Fibroblast of skin of right biceps (primary cell): ENCODE measurements at places on chromosomes 16 and 17.

- DNase-seq, result no peak
Measured at GRCh38 chr16:50036426-50036825, 11.4 kb downstream of the CNEP1R1 start.

DNA sequence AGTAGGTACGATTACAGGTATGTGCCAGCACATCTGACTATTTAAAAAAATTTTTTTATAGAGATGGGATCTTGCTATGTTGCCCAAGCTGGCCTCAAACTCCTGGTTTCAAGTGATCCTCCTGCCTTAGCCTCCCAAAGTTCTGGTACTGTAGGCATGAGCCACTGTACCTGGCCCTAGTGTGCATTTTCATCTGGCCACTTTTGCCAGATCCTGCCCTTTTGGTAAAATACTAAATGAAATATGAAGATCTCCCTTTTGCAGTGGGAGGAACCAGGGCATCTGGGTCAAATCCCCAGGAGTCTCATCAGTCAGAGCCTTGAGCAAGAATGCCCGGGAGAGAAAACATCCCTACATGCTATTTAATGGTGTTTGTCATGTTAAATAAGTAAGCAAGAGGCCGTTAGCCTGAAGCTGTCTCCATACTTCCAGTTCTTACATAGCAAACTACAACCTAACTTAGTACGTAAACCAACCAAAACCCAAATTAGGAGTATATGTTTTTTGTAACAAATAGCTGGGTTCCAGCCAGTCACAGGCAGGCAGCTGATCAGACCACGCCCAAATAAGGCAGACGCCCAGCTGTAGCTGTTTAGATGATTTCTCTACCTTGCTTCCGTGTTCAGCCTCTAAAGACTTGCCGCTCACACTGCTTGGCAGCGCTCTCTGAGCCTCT, 46.5 kb upstream of the CLEC18A start:
- no peak for DNase-seq

DNA sequence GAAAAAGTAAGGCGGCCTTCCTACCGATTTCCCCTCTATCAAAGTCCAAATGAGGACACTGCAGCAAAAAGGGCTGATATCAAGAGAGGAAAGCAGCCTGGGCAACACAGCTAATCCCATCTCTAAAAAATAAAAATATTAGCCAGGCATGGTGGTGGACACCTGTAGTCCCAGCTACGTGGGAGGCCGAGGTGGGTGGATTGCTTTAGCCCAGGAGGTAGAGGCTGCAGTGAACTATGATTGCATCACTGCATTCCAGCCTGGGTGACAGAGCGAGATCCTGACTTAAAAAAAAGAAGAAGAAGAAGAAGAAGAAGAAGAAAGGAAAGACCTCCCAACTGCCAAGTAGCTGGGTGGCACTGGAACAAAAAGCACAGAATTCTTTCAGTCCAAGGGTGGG, 14.4 kb downstream of the CACNB1 start:
- no peak for DNase-seq

DNA sequence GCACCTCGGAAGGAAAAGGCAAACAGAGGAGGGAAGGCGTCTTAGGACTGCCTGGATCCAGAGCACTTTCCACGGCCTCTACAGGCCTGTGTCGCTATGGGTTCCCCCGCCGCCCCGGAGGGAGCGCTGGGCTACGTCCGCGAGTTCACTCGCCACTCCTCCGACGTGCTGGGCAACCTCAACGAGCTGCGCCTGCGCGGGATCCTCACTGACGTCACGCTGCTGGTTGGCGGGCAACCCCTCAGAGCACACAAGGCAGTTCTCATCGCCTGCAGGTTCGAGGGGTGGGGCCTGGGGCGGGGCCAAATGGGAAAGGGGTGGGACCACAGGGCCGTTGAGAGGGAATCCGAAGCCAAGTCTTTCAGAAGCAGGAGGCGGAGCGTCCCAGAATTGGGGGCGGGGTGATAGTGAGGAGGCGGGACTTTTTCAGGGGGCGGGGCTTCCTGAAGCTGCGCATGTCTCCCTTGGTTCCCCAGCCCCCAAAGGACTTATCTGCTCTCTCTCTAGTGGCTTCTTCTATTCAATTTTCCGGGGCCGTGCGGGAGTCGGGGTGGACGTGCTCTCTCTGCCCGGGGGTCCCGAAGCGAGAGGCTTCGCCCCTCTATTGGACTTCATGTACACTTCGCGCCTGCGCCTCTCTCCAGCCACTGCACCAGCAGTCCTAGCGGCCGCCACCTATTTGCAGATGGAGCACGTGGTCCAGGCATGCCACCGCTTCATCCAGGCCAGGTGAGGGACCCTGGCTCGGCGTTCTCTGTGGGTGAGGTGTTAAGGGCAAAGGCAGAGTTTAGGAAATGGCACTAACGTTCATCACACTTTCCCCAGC, 939 bp downstream of the BCL6B start:
- peak; percentile 87 for DNase-seq

- DNase-seq, result peak; percentile 31
Measured at GRCh38 chr16:4140652-4141051, 24.4 kb upstream of the ADCY9 start.

DNA sequence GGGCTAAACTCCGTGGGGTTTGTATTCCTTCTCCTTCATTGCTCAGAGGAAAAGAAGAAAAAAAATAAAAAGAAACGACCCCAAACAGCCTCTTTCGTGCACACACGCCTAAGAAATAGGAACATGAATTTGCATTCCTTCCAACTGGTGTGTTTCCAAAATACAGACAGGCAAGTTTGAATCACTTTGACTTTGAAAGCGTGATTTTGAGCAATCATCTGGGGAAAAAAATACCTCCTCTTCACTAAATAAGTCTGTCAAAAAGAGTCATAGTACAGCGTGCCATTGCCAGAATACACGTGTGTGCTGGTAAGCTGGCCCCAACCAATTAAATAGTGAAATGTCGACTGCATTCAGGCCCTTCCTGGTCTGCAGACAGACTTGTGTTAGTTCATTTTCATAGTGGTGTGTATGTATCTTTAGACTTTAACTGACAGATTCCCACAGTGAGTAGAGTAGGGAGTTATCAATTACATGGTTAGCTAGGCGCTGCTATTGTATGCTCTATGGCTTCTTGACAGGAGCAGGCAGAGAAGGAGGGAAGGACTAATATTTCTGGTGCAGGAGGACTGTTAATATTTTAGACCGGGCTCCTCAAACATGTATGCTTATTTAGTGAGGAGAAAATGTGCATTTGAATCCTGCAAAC, 618.3 kb downstream of the MAF start:
- no peak for DNase-seq

DNA sequence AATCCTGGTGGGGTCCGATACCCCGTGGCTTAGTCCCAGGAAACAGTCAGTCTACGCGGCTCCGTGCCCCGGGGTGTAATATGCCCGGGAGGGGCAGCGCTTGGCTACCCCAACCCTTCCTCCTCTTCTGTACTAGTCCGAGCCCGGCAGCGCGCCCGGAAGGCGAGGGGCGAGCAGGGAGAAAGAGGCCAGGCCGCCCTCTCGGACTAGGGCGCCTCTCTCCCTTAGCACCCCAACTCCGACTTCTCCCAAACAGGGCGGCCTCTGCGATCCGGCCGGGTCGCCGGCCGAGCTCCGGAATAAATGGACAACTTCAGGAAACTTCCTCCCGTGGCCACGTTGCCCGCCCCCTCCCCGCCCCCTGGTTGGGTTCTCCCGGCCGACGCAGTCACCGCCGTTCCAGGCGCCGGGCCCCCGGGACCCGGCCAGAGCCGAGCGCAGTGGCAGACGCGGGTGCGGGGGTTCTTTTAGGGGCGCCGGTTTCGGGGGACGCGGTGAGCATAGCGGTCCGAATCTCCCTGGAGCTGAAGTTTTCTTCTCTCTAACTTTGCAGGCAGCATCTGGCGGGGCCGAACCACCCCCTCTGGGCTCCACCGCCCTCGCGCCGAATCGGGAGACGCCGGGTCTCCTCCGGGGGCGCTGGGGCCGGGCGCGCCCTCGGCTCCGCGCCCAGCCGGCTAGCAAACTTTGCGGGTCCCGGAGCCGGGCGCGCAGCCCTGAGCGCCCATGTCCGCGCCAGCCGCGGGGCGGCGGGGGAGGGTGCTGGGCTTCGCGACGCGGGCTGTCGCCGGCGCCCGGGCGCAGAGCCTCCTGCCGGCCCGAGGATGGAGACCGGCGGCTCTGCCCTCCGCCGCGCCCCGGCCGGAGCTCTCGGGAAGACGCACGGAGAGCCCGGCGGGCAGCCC, at the start of gene SDK2:
TSS of gene SDK2 (minus strand) at position 301 of the 905 bp plus-strand sequence. CDS start 357 bp downstream, outside the sequence.
- DNase-seq, result peak; percentile 10

- no peak for DNase-seq
Measured at GRCh38 chr16:24771779-24772157, 42.3 kb downstream of the TNRC6A start.

DNA sequence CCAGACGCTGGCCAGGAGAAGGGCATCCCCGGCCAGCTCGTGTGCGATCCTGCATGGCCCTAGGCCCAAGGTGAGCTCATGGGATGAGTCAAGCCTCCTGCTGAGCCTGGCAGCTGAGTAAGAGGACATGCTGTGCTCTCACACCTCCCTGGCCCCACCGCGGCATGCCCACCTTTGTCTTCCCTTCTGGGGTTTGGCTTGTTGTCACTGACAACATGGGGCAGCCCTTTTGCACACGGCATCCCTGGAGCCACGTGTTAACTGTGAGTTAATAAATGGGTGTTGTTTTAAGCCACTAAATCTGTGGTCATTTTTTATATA, 8.9 kb upstream of the TNS4 start:
- DNase-seq, result peak; percentile 61

DNA sequence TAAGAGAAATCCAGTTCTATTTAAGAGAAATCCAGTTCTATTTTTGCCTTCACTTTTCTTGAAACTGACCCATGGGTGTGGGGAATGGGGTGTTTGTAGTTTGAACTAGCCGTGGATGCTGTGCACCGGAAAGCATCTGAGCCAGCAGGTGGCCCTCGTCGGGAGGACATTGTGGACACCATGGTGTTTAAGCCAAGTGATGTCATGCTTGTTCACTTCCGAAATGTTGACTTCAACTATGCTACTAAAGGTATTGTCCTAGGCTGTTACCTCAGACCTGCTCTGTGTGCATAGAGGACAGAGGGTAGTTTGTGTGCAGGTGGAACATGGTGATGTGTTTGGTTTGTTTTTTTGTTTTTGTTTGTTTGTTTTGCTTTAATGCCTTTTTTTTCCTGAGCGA, 3.3 kb downstream of the ATXN2L start:
- DNase-seq, result no peak

DNA sequence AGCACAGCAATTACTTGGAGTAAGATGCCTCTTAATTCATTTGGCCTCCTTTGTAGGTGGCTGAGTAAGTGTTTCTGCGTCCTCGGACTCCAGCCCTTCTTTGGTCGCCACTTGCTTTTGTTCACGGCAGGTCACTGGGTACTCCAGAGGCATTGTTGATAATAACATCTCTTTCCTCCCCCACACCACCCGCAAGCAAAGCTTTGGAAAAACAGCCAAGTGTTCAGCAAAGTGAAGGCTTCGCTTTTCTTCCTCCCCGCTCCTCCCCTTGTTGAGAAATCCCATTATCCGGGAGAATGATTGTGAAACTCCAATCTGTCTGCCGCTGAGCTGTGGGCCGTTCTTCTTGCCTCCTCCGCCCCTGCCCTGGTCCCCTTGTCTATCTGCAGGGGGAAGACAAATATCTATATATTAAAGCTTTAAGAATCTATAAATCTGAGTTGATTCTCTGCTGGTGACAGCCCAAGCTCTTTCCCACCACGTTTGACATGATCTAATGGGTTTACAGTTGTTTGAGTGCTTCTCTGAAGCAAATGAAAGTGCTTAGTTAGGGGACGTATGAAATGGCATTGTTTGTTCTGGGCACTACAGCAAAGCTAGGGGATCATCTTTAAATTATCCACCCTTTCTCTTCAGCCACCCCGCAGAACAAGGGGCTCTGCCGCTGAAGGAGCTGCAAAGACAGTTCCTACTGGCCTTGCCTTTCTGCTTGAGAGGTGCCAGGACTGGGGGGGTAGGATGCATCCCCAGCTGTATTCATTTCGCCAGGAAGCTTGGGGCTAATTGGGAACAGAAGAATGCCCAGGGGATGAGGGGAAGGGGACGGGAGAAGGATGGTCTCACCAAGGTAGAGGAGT, 167.1 kb downstream of the CCDC182 start:
- peak; percentile 59 for DNase-seq

DNA sequence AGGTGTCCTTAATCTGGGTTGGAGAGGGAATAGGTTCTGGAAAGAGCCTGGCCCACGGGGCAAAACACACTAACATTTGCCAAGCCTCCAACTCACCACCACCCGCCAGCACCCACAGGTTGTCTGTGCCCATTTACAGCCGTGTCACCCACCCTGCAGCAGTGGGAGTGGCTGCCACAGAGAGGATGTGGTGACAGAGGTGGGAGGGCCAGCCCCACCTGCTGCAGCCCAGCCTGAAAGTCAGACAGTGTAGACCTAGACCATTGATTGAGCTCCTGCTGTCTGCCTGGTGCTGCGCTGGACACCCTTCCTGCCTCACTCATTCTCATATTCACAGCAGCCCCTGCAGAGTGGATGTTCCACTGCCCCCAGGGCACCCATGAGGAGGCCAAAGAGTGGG, 44.7 kb downstream of the IL21R start:
- DNase-seq, result no peak

GRCh38 chr16:87457709-87458423, 35.0 kb downstream of the ZCCHC14 start:
- peak; percentile 98 for DNase-seq

GRCh38 chr17:18139949-18140348, 31.4 kb downstream of the MYO15A start:
- DNase-seq, result no peak

GRCh38 chr17:70654706-70655105, 485.4 kb downstream of the KCNJ2 start:
- DNase-seq, result no peak

DNA sequence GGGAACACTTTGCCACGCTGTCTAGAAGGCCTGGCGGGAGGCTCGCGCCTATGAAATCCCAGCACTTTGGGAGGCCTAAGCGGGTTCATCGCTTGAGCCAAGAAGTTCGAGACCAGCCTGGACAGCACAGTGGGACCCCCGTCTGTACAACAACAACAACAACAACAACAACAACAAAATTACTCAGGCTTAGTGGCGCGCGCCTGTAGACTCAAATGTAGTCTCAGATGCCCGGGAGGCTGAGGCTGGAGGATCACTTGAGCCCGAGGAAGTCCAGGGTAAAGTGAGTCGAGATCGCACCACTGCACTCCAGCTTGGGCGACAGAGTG, 297 bp upstream of the SLFN13 start:
- DNase-seq, result no peak

- DNase-seq, result no peak
Measured at GRCh38 chr17:82973456-82974135, 105.8 kb upstream of the METRNL start.

DNA sequence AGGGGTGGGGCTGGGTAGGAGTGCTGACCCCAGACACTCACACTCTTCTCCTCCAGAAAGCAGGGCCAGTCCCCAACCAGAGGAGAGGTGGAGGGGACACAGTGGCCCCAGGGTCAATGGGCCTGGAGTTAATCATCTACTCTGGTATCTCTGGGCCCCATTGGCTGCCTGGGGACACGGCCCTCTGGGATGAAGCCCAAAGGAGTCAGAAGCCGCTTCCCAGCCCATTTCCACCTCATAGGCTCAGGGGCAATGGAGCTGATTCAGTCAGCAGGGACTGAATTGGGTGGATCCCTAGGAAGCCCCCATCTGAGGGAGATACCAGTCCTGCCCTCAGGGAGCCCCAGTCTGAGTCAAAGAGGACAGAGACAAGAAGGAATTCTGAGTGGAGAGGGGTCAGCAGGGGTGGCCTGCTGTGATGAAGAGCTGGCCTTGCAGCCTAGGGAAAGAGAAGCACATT, 2.9 kb upstream of the NAGS start:
- DNase-seq, result no peak

- DNase-seq, result no peak
Measured at GRCh38 chr17:21512307-21513011, 136.3 kb downstream of the KCNJ12 start.
